ENCODE measurements at places on chromosomes 4 and X.
A peak's percentile ranks its signal among the peaks of the same experiment; 100 is the strongest.

DNA sequence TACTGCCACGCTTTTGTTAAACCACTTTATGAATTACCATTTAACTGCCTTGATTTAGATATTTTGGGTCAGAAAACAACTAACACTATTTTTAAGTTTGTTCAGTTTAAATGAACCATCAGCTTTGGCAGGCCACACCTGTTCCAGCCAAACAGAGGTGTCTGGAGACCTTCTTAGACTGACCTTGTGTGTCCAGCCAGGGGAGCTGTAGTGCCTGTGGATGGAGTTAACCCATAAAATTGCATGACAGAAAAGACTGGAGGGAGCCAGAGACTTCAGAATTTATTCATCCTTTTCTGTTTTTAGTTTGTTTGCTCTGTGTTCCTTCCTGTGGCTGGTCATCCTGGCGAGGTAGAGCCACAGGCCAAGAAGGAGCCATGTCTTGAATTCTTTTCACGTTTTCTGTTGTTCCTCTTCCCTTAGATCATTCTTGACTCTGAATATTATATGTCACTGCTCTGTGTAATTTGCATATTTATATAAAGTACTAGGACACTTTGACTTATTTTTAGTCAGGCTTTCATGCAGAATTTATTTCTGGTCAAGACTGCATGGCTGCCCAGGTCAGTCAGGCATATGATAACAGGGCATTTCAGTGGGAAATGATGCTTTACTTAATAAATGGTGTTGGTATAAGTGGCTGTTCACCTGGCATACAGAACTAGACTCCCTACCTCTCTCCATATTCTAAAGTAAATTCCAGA is 26.7 kb downstream of the HERC3 start:
- no peak for DNase-seq

DNA sequence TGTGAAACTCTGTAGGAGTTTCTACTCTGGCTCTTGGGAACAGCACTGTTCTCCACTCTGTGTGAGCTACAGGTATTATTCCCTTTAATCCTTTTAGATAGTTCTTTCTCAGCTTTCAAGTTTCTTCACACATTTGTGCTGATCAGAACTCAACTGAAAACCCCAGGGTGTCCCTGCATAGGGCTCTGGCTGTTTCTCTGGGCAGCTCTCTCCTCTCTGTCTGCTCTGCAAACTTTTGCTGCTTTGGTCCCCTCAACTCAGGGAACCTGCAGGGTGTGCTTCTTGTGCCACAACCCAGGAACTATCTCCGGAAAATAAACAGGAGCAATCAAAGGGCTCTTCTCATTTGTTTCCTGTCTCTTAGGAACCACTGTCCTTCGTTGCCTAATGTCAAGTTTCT is 196.6 kb upstream of the GABRA2 start:
- DNase-seq, result no peak

DNA sequence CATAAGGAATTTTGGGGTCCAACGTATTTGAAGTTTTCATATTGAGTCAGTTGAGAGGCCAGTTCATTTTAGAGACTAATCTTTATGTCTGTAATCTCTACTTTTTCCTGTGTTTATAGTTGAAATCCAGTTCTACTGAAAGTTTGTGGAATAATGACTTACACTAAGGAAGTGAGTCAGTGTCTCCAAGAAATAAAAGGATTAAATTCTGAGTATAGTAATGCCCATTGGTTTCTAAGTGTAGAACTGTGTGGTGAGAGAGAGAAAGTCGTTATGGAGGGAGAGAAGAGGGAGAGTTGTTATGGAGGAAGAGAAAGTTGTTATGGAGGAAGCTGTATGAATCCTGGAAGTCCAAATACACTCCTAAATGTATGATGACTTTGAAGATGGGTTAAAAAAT is 264.6 kb upstream of the HAND2 start:
- DNase-seq, result no peak

- DNase-seq, result peak; percentile 69
These were observed 24.8 kb upstream of the AFAP1 start for GRCh38 chr4:7964459-7964858.

GRCh38 chr4:48462363-48462762 is 20.8 kb upstream of the SLC10A4 start:
- DNase-seq, result no peak

- peak; percentile 51 for DNase-seq
These were observed 229.6 kb upstream of the AGTR2 start for GRCh38 chrX:115940888-115941332.

GRCh38 chr4:6492027-6492590 is 19.7 kb upstream of the PPP2R2C start:
- no peak for DNase-seq

DNA sequence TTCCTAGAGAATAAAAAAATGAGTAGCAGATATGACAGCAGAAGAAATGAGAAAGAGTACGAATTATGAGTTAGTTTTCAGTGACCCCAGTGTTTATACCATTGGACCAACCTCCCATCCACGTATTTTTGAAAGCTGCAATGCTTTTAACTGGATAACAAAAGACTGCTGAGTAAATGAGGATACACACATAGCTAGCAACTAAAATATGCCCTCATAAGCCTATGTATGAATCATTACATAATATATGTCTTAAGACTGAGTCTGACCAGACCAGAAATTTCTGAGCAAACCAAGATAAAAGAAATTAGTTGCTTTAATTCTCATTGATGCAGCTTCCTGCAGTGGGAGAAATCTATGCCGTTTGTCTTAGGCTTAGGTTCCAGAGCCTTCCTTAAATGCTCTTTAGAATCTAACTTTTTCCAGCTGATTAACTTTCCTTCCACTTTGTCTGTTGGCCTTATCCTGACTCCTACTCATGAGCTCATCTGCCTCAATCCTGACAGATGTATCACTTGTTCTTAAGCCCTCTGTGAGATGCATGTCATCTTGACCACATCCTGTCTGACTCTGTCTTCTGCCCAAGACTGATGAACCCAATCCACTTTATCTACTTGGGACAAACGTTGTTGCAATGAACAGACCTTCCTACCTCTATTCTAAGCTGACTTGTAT is 301.4 kb upstream of the AADAT start:
- DNase-seq, result no peak

- no peak for DNase-seq
These were observed 118.5 kb downstream of the MFAP3L start for GRCh38 chr4:169907705-169908104.

DNA sequence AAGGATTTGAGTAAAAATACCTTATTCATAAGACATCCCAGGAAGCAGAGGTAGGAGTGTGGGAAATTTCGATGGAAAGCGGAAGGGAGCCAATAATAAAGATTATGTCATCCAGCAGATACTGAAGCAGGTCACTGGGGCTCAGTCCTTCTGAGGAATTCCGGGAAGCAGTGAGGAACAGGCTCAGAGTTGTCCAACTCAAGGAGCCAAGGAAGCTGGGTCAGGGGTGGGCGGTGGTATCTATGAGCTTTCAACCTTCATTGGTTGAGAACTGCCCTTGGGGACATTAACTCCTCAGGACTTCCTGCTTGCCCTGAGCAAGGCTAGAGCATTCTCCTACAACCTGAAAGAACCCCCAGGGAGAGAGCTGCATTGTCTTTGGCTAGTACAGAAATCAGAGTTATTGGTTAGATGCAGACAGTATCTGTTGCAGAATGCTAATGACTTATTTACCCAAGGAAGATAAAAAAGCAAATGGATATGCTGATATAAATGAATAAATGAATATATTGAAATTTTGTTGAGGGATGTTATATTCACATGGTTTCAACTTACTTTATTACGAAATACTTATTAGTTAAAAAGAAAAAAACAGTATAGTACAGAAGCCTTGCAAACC is 68.2 kb downstream of the DMP1 start:
- no peak for DNase-seq

DNA sequence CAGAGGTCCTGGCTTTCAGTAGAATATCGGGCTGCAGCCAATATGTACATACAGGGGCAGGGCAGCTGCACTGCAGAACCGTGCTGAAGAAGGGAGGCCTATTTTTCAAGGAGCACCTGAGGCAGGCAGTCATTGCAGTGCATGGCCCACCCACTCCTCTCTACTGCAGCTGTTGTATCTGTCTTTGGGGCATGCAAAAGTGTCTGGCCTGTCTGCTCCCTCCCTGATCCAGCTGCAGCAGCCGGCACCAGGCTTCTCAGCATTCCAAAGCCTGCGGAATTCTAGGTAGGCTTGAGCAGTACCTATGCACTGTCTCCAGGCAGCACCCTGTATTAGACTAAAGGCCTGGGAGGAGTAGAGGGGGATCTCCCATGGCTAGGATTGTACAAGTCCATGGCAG is 415.2 kb upstream of the MAGEB16 start:
- no peak for DNase-seq

GRCh38 chr4:99405433-99406115 is 29.6 kb downstream of the ADH7 start:
- no peak for DNase-seq

DNA sequence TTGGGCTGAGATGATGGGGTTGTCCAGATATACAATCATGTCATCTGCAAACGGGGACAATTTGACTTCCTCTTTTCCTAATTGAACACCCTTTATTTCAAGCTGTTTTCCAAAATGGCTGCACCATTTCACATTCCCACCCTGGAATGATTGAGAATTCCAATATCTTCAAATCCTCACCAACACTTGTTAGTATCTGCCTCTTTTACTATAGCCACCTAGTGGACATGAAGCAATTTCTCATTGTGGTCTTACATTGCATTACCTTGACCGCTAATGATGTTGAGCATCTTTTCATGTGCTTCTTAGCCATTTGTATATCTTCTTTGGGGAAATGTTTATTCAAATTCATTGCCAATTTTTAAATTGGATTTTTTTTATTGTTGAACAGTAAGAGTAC is 364.8 kb downstream of the SMARCA1 start:
- DNase-seq, result no peak

DNA sequence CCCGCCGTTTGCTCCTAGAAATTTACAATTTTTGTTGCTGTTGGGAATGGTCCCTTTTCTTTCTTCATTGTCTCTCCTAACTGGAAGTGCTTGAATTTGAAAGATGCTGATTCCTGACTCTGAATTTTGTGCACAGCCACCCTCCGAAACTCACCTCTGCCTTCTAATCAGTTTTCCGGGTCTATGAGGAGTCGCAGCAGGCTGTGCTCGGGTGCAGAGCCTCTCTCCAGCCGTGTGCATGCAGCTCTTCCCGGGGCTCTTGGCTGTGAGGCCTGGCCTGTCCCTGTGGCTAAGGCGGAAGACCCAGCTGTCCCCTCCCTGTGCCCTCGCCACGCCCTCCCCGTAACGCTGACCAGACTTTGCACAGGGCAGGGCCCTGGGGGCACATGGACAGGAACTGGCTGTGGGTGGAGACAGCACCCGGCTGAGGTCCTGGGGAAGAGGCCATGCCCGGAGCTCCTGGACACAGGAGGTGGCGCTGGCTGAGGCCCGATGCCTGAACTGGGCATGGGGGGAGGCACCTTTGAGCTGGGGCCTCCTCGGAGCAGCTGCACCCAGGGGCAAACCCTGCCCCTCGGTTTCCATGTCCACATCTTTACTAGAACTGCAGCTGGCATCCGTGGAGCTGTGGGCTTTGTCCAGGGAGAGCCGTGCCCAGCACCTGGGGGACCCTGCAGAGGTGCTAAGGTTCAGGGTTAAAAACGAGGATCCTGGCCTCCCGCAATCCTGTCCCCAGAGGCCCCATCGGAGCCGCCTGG is 32.6 kb upstream of the SPON2 start:
- no peak for DNase-seq

GRCh38 chr4:74109870-74110605 is 11.0 kb upstream of the CXCL2 start:
- no peak for DNase-seq

Measured in GM13976 (cell line).